ENCODE measurements at places on chromosomes 6 and 20.

GRCh38 chr20:25699914-25700313 lies 3.3 kb upstream of the ZNF337 start:
- DNase-seq = no peak

DNA sequence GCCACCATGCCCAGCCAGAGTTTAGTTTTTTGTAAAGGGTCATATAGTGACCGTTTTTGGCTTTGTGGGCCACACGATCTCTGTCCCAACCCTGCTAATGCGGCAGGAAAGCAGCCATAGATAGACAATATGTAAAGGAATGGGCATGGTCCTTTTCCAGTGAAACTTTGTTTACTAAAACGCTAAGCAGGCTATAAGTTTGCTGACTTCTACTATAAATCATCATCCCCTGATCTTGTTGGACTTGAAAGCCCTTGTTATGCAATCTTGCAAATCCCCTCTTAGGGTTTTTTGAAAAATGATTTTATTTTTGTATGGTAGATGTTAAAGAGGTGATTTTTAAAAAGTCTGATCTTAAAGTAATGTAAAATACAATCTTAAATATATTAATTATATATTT lies 63.6 kb downstream of the CBFA2T2 start:
- DNase-seq = no peak

DNA sequence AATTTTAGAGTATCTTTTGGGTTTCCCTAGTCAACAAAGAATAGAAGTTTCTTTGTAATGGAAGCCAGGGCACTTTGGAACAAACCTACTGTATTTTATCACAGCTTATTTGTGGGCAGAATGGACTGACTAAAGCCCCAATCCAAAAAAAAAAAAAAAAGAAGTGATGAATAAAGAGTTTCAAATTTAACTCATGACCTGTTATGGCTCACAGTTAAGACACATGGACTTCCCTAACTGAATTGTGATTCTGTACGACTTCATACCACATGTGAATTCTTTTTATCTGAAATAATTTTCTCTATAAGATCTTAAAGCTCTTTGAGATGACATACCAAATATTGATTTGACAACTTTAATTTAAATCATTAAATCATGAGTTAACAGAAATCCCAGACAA lies 77.2 kb downstream of the FILIP1 start:
- DNase-seq = no peak

DNA sequence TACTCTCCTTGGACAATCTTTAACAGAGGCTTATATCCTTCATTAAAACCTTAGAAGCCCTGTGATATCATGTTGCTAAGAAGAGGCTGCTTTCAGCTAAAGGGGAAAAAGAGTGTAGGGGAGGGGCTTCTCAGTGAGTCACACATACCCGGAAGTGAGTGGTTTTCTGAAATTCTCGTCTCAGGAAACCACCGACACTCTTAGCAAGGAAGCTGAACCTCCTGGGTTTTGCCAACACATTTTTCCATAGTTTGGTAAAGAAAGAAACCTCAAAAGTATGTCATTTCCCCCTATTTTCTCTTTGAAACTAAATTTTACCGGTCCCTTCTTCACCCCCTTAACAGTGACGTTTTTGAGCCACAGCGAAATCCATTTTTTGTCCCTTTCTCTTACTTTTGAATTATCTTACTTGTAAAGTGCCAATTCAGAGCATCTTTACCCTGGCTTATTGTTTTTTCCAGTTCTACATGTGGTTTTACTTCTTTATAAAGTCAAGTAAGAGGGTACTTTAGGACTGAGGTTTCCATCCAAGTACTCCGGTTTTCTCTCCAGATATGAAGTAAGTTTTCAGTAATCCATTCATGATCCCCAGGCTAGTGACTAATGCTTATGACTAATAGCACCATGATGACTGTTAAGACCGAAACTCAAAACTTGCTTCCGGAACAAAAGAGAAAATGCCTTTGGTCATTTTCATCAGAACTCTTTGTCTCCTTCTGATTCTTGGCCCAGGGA lies 219.3 kb downstream of the ARHGAP18 start:
- no peak for DNase-seq

- no peak for DNase-seq
Observed at GRCh38 chr6:124400261-124400999, 561.8 kb upstream of the RNF217 start.

DNA sequence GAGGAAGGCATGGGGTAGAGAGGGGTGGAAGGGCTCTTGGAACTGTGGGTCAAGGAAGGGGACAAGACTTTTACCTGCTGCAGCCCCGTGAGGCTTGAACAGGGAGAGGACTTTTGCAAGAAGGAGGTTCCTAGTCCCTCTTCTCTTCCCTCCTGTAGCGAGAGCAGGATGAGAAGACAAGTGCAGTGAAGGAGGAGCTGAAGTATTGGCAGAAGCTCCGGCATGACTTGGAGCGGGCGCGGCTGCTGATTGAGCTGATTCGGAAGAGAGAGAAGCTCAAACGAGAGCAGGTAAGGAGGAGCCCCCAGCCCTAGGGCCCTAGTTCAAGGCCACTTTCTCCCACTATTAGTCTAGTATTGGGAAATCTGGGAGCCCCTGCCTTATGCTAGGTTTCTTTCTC lies 10.6 kb downstream of the BRPF3 start:
- no peak for DNase-seq

- no peak for DNase-seq
Observed at GRCh38 chr6:146590492-146590891, 8.3 kb upstream of the ADGB start.

DNA sequence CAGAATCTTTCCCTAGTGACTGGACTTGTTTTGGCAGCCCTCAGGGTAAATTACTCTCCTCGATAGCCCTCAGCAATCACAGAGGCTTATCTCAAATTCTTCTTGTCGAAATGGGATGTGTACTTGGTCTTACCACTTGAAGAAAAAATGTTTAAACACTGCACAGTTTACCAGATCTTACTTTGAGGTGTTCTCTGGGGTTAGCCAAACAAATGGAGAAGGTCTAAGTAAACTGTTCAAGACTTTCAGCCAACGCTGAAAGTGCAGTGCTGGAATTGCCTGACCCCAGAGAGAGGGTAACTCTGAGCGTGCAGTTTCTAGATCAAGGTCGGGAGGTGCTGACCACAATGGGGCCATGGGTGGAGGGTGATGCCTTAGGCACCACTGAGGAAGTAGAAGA lies 39.2 kb downstream of the MYLIP start:
- no peak for DNase-seq

GRCh38 chr20:20369250-20370093 lies 1.6 kb downstream of the INSM1 start:
- DNase-seq = peak; percentile 58

GRCh38 chr6:43717822-43718221 lies 30.2 kb upstream of the MRPS18A start:
- DNase-seq = no peak

- no peak for DNase-seq
Observed at GRCh38 chr6:84615113-84615850, 149.1 kb downstream of the TBX18 start.

DNA sequence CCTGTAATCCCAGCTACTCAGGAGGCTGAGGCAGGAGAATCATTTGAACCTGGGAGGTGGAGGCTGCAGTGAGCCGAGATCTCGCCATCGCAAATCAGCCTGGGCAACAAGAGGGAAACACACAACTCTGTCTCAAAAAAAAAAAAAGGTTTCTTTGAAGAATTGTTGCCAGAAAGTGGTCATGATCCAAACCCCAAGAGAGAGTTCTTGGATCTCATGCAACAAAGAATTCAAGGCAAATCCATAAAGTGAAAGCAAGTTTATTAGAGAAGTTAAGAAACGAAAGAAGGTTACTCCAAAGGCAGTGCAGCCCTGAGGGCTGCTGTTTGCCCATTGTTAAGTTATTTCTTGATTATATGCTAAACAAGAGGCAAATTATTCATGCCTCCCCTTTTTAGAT lies 14.5 kb upstream of the KIFC1 start:
- no peak for DNase-seq

DNA sequence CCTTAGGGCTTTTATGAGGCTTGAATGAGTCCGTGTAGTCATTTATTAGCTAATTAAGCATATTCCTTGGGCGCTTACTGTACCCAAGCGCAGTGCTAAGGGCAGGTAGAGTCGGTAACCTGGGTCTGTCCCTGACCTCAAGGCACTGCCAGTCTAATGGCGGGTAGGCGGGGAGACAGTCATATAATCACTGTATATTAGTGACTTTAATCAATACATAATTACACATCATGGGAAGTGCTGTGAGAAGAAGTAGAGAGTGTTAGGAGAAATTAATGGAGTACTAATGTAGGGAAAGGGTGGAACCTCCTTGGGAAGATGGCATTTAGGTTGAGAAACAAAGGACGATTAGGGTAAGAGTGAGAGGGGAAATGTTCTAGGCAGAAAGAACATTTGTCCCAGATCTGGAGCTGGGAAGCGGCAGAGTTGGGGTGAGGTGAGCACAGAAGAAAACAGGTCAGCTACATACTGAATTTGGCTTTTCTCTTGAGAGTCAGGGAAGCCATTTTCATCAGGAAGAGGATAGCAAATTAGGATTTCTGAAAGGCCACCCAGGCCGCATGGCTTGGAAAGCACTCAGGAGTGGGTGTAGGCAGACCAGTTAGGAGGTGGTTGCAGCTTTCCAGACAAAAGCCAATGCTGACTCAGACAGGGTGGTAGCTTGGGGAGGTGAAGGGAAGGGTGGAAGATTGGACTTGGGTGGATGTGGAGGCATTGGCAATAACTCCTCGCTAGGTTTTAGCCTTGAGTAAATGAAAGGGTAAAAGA lies 954 bp upstream of the BLCAP start:
- no peak for DNase-seq

DNA sequence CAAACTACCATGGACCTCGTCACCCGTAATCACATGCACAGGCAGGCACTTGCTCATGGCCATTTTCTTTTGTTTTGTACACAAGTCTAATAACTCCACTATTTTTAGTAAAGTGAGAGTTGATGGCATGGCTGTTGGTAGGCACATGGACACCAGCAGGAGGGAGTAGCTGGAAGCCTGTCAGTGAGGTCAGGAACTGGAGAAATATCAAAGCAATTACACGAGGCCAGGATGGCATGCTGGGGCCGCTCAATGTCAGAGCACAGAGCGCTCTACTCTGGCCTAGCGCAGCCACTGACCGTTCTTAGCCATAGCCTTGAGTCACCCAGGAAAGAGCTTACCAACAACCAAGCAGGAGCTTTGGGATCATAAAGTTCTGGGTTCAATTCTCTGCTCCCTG lies 36.1 kb upstream of the GTSF1L start:
- no peak for DNase-seq

- DNase-seq = no peak
Observed at GRCh38 chr20:10898552-10898951, 224.8 kb upstream of the JAG1 start.

DNA sequence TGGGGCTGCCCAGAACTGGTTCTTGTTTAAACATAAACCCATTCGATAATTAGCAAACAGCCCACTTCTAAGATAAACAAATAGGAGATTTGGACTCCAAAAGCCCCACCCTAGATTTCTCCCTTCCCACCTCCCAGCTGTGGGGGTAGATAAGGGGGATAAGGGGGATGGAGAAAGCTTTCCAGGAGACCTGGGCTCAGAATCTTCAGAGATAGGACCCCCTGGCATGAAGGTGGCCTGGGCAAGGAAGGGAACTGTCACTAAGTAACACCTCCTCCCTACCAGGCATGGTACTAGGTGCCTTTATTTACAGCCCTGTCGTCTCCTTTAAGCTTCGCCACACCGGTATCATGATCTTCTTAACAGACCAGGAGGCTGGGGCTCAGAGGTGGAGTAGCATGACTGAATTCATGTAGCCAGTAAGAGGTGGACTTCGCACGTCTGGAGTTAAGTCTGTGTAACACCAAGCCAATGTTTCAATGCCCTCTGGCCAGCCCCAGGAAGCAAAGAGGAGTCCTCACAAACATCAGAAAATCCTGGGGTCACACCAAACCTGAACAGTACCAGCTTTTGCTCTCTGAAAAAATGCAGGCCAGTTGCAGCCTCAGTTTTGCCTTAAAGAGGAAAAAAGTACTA lies 4.6 kb downstream of the SDC4 start:
- peak; percentile 90 for DNase-seq

DNA sequence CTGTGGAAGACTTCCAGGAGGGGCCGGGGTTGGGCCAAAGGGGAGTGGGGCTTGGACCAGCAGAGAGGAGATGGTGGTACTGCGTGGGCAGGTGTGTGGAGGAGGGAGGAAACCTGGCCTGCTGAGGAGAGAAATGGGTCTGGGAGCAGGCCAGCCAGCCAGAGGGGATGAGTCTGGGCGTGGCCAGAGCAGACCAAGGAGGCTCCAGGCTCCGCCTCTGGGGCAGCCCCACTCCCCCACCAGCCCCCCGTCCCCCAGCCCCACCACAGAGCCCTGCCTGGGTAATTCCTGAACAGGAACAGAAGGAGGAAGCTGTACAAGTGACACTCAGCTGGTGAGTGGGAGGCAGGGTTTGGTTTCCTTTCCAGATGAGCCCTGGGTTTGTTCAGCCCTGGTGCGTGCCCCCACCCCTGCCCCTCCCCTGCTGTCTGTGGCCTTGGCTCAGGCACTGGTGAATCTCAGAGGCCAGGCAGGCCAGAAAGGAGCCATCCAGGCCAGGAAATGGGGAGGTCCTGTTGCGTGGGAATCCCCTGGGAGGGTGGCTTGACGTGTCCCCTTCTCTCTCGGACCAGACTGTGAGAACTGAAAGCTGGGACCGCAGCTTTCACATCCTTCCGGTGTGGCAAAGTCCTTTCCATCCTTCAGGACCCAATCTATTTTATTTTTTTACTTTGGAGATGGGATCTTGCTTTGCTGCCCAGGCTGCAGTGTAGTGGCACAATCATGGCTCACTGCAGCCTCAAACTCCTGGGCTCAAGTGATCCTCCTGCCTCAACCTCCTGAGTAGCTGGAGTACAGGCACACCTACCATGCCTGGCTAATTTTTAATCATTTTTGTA lies 9.4 kb upstream of the SRC start:
- no peak for DNase-seq

DNA sequence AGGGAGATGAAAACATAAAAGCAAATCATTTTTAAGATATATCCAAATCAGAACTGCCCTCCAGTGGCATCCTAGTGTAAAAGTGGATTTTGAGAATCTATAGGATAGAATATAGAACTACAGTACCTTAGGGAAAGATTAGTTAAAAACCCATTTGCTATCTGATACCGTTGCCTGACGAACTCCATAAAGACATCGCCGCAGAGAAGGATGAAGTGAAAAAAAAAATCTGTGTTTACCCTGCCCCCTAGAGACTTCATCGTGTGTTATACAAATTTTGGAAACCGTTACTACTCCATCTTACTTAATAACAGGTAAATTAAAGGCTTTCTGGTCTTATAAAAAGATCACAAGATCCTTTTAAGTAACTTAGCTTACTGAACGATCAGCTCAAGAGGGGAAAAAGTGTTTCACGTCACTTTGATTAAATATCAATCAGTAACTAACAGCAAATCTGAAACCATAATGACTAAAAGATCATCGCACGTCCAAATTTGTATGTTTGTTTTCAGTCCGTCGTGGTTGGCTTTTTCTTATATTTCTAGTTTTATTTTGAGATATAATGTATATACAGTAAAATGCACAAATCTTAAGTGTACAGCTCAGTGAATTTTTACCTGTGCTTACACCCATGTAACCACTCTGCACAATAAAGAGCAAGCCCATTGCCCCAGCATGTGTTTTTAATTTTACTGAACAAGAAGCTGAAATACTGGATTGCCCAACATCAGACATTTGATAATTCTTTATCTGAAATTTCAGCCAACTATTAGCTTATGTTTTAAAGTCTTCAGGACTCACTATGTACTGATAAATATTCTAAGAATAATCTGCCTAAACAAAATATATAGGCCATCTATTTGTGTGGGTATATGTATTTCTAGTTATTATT lies 881 bp upstream of the MCM3 start:
- DNase-seq = no peak

- no peak for DNase-seq
Observed at GRCh38 chr6:139520321-139520768, 145.9 kb upstream of the CITED2 start.

Measured in NCI-H2029 (cell line).